Effector CD8-positive, alpha-beta T cell (primary cell): ENCODE measurements at places on chromosomes 11 and 22.

DNA sequence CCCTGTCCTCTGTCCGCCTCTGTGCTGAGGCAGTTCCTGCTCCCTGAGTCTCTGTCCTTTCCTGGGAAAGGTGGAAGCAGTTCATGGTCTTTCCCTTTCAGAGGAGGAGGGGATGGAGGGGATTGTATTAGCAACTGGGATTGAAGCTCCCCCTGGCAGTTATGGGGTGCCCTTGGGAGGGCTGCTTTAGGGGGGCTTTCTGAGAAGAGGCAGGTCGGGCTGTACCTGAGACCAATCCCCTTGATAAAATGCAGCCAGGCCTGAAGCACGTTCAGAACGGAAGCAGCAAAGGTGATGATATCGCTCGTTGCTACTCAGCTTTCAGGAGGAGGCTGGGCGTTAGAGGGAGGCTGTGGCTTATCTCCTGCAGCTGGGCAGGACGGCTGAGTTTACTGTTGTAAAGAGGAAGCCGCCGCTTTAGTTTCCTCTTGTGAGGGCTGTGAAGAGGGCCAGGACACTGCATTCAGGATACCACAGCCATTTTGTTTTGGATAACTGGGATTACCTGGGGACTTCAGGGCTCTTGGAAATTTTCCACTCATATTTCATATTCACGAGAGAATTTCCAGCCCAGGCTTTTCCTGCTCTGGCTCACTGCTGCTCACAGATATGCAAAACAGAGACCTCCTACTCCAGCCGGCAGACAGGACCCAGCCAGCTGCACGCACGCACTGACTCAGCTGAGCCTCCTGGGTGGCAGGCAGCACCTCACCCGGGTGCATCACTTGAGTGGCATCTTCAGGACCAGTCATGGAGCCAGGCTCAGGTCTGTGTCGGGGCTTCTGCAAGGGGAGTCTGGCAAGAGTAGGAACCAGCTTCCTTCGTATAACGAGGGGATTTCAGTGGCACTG is 798 bp downstream of the AMPD3 start:
- DNase-seq = peak; percentile 30

DNA sequence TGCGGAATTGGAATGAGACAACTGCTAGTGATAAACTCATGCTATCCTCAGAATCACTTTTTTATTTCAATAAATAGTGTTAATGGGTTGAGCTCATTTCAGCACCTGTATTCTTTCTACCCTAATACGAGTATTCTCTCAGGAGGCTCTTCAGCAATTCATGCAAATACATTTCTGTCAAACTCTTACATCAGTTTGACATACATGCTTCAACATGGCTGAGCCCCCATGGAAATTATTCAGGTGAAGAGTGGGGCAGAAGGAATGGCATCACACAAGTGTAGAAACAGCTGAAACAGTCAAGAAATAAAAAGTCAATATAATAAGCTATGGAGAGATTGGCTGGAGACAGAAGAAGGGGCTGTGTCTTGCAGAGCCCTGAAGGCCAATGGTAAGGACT is 77.8 kb upstream of the SNX19 start:
- DNase-seq = no peak

DNA sequence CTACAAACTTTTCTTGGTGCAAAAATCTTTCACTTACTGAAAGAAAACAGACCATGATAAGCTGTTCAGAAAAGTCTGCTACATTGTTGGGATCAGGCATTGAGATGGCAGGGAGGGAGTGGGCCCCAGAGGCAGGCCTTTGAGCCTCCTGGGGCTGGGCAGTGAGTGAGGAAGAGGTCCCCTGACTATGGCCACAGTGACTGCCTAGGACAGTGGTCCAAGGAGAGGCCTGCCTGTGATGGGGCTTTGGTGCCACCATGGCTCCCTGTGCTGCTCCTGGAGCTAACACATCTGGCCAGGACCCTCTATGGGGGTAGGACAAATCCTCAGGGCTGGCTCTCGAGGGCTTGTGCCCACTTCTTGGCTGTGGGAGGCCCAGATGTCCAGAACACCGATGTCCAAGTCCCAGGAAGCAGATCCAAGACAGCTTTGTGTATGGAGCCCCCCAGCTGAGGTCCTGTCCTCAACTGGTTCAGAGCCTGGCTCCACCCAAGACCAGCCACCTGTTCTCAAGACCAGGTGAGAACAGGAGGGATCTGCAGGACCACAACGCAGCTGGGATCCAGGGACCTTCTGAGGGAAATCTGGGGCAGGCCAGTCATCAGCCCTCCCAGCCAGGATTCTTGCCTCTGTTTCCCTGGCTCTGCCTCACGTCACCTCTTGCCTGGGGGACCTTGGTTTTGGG is 36.9 kb downstream of the PPM1F start:
- DNase-seq = no peak

DNA sequence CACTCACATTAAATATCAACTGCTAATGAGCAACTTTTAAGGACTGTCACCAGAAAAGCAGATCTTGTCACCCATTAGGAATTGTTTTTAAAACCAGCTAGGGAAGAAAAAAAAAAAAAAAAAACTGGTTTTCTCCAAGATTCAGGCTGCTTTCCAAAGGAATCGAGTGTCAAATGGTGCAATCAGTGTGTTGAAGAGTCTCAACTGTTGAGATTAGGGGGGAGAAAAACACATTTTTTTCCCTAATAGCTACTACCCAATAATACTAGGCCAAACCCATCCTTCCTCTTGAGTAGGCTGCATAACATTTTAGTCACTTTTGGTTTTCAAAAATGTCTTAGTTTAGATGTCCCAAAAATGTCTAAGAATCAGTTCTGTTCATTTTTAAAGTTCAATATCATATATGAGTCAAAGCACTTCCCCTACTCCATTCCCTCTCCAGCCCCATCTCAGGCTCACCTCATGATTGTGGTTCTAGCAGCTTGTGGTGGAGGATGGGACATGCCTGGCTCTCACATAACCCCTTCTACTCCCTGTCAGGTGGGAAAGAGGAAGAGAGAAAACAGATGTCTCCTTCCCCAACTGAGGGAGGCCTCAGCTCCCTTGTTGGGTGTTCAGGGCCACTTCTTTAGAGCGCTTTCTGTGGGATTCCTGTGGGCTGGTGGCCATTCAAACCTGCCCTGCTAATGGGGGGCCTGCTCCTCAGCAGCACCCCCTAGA is 193.6 kb downstream of the CWF19L2 start:
- no peak for DNase-seq

DNA sequence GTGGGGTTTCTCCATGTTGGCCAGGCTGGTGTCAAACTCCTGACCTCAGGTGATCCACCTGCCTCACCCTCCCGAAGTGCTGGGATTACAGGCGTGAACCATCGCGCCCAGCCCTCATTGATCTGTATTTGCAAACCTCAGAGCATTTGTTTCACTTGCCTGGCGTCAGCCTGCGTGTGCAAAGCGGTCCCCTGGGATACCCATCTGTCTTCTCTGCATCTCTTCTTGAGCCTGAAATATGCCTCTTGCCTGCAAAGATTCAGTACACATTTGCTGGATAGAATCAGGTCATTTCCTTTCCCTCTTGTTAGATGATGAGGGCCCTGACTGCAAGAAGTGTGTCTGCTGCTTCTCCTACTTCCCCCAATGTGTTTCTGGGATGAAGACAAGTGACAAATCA is 1291.0 kb downstream of the TBC1D22A start:
- DNase-seq = no peak

DNA sequence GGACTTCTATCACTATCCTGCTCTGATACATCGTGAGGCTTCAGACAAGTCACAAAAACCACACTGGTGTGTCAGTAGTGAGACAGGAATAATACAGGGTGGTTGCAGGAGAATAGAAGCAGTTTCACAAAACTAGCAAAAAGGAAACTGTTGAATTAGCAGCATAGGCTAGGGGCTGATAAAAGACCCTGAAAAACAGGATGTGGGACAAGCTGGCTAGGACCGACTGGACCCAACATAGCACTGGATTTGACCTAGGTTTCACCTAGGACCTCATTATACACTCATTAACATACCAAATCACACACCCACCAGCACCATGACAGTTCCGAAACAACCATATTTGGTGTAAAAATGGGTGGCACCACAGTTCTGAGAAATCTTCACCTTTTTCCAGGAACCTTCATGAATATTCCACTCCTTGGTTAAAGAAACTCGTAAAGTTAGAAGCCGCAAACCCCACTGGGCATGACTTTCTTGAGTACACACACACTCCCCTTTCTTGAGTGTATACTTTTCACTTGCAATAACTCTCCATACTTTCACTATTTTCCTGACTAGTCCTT is 76.2 kb downstream of the SLC1A2 start:
- DNase-seq = no peak

GRCh38 chr11:68397256-68397655 is 63.3 kb upstream of the PPP6R3 start:
- DNase-seq = no peak

- no peak for DNase-seq
Observed at GRCh38 chr22:32248276-32248675, 6.9 kb downstream of the SLC5A4 start.

- DNase-seq = no peak
Observed at GRCh38 chr22:21031545-21032036, 770 bp downstream of the SLC7A4 start.

GRCh38 chr11:129701706-129702105 is 113.9 kb upstream of the TMEM45B start:
- DNase-seq = no peak

- no peak for DNase-seq
Observed at GRCh38 chr22:17971711-17972110, 52.6 kb downstream of the MICAL3 start.
